Sciatic nerve (tissue), 2 donors: ENCODE measurements at places on chromosomes 7 and 10. TPM values are rescaled to one million over a fixed set of nuclear protein-coding genes. Genes with fewer than 3 reads are reported as not detected.

The EVX1 gene
- not detected for total RNA-seq

The EBLN1 gene
- total RNA-seq: not detected

- no peak for DNase-seq
These were observed 56.8 kb upstream of the FAM171A1 start for GRCh38 chr10:15427843-15428414.

DNA sequence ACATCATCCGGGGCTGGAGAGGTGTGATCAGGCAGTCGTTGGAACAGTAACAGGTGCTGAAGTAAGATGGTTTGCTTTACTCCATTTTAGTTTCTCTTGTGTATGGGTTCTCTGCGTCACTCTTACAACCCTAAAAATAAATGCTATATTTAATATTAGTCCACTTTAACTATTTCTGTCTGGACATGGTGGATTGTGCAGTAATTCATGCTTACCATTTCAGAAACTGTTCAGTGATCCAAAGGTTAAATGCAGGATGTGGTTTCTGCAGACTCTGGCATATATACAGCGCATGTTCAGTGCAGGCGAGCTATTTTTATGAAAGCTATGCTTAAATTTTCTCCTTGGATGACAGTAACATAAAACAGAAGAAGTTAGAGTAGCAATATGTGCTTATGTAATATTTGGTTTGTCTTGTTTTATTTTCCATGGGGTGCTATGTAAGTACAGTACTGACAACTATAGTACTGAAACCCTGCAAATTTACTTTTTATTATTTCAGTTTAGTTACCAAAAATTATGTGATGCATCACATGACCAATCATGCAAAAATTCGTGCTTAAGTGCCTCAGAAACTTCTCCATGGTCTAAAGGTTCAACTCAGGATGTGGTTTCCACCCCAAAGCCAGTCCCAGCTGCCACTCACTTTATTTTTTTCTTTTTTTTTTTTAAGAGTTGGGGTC, 46.6 kb upstream of the GRID1 start:
- no peak for DNase-seq

GRCh38 chr7:32023376-32023775, 46.8 kb downstream of the PDE1C start:
- no peak for DNase-seq

DNA sequence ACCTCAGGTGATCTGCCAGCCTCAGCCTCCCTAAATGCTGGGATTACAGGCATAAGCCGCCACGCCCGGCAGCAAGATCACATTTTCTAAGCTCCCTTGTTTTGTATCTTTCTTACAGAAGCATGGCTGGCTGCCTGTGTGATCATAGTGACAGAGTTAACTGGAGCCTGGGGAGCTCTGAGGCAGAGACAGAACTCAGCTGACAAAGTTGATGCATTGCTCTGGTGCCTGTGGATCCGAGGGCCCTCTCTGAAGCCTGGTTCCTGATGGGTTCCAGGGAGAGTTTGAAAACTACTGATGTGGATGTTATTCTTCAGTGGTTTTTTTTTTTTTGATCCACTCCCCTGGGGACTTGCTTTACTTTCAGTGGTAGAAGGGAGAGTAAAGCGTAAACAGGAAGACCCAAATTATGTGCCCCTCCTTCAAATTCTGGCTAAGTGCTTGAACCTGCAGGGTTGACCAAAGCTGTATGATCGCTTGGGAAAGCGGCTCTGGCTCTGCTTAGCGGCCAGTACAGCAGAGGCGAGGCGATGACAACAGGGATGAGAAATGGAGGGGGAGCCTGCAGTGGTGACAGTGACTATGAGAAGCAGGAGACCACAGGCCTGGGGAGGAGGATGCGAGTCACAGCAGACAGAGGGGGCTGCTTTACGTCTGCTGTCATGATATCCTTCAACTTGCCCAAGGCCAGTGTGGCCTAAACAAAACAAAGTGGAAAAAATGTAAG, 6.8 kb upstream of the EFCAB10 start:
- DNase-seq: no peak
